ENCODE measurements at places on chromosomes 5 and 9.

DNA sequence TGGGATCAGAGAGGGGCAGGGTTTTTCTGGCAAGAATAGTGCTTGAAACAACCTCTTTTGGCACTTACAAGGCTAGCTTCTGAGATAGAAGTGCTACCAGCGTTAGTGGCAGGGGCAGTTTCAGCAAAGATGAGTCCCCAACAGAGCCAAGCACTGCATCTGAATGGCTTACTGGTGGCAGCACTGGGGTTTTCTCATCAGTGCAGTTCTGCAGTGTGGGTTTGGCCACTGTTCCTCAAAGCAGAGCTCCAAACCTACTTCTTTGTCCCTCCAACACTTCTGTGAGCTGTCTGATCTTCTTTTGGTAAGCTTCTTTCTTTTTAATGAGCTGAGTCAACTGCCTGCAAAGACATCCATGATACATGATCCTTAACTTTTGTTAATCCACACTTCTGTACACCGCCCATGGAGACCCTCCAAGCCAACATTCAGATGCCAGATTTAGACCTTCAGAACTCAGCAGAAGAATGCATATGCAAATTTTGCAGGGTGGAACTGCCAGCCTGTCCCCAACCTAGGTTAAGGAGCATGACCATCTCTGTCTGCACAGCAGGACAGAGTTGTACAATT is 29.9 kb upstream of the FSTL4 start:
- no peak for DNase-seq

DNA sequence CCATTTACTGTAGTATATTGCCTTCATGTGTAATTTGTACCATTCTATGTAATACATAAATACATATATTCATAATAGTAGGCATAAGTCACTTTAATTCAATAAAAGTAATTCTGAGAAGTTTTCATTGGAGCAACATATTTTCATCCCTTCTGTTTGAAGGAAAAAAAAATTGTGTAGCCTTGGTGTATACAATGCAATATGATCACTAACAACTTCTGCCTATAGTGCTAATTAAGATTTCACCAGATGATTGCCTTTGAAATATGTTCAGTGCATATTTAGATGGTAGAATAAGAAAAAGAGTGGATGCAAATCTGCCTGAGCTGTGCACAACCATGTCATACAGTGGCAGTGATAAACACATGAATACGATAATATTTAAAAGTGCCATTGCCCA is 996.8 kb downstream of the EFNA5 start:
- no peak for DNase-seq

DNA sequence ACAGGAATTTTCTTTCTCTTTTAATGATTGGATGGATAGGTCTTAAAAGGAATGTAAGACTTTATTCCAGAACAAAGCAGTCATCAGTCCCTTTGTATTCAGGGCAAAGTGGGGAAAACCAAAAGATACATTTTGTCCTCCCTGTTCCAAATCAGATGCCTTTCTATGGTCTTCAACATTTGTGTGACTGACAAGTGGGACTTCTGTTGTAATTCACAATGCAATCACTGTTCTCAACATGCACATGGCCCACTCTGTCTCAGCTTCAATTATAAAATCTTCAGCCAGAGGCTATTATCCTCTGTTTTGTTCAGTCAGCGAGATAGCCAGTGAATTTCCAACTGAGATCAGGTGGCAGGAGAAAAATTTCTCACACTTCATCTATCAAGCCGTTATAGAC is 95.5 kb upstream of the ERBIN start:
- no peak for DNase-seq

DNA sequence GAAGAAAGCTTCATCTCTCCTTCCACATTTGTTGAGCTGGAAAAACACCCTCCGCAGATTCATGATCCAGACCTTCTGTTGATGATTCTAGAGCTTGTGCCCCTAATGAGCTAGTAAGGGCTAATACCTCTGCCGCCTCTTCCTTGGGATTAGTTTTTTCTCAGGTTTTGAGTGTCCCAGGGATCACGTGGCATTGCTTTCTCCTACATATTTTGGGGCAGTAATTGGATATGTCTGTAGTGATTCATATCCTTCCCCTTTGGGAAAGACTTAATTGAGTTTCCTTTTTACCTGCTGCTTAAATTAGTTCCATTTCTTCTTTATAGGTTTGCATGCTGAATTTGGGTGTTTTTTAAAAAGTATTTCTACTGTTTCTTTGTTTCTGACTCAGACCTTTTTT is 143.9 kb downstream of the GOLPH3 start:
- DNase-seq: no peak

- DNase-seq: no peak
Measured at GRCh38 chr9:79301085-79301484, 270.7 kb upstream of the TLE4 start.

DNA sequence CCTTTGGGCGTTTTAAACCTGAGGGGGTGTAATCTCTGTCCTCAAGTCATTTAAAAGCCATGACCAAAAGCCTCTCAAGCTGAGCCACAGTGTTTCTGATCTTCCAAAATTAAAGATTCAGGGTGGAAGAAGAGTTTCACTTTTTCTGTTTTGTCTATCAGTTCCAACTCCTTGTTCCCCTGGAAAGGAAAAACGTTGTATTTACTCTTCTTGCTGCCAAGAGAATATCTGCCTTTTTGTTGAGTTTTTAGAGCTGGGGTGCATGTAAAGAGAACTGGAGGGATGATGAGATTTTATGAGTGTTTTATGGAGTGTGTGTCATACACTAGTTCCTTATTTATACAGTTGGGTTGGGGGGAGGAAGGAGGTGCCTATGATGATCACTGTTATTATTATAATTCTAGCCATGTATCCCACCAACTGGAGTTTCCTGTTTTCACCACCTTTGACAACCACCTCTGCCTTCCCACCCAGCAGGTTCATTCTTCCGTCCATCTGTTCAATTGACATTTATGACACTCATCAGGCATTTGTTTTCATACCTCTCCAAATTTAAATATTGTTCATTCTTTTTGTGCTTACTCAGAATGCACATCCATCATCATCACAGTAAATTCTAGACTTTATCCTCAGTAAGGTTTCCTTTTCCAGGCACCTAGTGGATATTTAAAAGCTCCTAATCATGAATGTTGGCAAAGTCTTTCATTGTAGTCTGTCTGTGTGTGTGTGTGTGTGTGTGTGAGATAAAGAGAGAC is 97.9 kb upstream of the MPDZ start:
- no peak for DNase-seq

DNA sequence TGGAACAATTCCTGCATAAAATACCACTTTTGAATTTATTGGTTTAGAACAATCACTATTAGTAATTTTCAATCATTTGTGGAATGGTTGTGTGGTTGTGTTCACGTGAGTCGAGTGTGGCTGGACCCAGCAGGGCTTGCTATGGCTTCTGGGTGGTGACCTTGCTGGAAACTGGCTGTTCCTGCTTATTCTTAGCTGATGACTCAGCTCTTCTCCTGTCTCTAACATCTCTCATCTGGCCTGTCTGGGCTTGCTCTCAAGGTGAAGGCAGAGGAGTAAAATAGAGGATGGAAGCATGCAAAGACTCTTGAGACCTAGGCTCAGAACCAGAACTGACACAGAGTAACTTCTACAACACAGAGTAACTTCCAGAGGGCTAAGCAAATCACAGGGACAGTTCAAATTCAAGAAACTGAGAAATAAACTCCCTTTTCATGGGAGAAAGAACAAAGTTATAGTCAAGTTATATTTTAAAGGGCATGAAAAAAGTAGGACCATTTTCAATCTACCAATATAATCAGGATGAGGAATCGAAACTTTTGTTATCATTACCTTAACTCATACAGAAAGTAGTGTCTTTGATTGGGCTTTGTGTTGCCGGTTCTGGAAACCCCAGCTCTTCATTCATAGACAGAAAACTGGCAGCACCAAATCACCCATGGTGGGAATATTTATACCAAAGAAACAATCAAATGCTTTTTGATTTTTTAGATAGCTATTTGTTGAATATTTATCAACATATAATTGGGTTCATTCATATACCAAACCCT is 665.1 kb downstream of the CDH18 start:
- DNase-seq: no peak

DNA sequence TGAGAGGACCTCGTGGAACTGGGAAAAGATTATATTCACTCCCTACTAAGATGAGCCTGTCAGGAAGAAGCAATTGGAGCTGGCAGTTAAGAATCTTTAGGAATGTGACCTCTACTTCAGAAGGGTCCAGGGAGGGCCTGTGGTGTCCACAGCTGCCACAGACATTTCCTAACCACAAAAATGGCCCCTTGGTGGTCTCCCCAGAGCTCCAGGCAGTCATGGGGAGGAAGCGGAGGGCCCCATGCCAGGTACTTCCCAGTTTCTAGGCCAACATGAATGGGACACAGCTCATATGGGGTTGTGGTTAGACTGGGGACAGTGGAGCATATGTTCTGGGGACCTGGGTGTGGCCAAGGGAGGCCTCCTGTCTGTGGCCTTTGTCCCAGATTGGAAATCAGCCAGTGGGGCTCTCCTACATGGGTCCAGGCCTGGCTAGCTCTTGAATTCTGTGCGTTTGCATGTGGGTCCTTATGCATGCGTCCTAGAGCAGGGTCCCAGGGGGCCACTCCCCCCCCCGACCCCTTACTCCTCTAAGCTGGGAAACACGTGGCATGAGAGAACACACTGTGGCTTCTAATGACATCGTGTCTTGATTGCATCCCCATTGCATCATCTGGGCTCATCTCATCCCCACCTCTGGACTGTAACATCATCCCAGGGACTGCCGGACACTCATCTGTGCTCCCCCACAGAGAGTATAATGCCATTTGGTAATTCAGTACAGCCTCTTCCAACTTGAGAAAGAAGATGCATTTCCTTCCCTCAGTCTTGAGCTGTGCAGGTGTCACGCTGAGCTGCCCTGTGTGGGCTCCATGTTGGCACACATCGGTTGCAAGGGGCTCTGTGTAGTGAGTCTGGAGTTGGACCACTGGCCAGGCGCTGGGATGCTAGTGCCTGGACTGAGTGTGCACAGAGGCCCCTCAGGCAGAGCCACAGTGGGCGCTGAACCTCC is 31.3 kb downstream of the IRF1 start:
- DNase-seq: no peak

GRCh38 chr5:29262339-29263123 is 1931.0 kb upstream of the CDH6 start:
- DNase-seq: no peak

GRCh38 chr5:126695091-126695490 is 81.8 kb upstream of the LMNB1 start:
- no peak for DNase-seq

DNA sequence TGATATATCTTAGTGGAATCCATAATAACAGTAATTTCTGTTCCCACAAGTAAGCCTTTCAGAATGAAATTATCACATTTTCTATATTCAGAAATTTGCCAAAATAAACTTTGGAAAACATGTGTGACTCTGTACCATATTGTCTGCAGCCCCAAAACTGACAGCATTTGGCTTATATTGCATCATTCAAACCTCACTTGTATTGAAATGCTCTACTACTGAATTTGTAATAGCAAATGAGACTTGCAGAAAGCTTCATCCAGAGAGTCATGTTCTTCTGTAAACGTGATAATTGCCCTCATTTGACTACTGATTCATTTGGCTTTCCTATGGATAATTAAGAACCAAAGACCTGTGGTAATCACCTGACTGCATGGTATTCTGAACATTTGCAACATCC is 1249.5 kb upstream of the CDH18 start:
- no peak for DNase-seq

DNA sequence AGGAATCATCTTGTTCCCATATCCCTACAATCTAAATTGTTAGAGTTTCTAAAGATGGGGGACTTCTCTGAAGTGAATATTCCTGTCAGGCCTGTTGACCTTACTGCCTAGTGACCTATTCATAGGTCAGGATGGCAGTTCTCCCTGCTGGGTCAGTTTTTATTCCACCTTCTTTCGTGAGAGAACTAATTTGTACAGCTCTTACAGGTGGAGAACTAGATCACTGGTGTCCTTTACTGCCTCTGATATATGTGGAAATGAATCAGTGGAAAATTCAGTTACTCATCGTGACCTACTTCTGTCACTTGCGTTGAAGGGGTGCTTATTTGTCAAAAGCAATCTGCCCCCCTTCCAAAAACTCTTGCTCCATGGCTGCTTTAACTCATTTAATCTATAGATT is 164.9 kb downstream of the CD180 start:
- no peak for DNase-seq

DNA sequence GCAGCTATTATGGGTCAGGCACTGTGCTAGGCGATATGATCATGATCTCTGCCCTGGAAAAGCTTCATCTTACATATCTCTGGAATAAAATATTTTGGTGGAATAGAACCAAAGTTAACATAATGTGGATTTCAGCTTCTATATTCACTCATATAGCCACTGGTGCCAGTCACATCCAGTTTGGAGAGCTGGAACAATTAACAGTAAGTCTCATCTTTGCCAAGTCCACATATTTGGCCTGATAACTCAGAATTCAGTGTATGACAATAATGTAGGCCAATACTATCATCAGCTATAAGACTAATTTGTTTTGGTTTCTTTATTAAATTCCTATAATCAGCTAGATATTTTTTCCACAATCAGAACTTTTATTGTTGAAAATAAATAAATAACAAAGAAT is 5.9 kb upstream of the FAM13B start:
- DNase-seq: no peak

GRCh38 chr5:61965069-61965468 is 340.9 kb upstream of the KIF2A start:
- DNase-seq: no peak

DNA sequence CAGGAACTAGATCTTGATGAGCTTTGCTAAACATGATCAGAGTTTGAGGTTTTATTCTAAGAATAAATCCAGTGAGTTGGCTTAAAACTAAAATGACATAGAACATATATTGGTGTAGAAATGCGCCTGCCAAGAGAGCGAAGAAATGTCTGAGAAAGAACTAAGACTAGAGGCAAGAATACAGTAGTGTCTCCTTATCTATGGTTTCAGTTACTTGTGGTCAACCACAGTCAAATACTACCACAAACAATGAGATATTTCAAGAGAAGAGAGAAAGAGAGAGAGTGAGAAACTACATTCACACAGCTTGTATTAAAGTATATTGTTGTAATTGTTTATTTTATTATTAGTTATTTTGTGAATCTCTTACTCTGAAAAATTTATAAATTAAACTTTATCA is 254.4 kb upstream of the CDH10 start:
- no peak for DNase-seq

DNA sequence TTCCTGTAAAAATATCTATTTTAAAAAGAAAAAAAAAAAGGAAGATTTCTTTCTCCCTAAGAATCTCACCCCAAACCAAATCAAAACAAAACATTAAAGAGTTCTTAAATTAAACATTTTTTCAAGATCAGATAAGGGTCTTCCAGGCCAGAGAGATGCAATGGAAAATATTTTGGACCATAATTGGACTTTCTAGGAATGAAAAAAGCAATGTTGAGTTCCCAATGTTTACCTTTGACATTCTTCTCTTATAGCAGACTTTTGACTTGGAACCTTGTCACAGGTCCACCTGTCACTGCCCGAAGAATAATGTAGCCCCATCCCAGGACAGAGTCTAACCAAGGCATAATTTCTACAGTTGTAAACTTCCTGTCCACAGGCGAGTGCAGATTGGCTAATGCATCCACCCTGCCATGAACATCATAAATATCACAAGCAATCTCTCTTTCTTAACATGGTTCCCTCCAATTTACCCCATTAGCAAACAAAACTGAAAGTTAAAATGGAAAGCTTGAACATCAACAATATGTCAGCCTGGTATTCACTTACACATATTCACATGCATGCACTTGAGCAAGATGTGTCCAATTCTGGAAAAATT is 121.7 kb upstream of the ZNF366 start:
- no peak for DNase-seq

GRCh38 chr9:108439947-108440346 is 415.8 kb downstream of the ACTL7B start:
- no peak for DNase-seq

Data from stimulated activated CD8-positive, alpha-beta memory T cell treated with anti-CD3 and anti-CD28 coated beads, Interleukin-4, amount 100 ng/mL, for 4 hours (primary cell).